Non-pigmented ciliary epithelial cell (primary cell): ENCODE measurements at places on chromosomes 6 and 20.

- DNase-seq = no peak
Measured at GRCh38 chr6:17280552-17281090, 540 bp upstream of the RBM24 start.

DNA sequence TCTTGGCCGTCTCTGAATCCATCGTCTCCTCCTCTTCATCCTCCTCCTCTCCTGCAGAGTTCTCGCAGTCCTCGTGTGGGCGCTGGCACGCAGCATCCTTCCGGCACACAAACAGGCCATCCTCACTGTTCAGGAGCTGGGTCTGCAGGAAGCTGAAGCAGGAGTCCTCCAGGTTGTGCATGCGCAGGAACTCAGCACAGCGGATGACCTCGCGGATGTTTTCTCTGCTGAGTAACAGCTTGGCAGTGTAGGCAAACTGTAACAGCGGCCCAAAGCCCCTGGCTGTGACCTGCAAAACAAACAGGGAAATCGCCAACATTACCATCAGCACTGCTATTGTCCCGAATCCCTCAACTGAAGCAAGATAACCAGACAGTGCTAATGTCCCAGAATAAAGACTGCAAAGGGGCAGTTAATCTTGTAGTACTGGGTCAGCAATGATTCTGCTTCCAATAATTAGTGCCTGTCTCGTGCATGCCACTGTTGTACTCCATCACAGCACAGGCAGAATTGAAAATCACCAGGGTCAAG, 57.4 kb downstream of the GJA10 start:
- peak; percentile 37 for DNase-seq

DNA sequence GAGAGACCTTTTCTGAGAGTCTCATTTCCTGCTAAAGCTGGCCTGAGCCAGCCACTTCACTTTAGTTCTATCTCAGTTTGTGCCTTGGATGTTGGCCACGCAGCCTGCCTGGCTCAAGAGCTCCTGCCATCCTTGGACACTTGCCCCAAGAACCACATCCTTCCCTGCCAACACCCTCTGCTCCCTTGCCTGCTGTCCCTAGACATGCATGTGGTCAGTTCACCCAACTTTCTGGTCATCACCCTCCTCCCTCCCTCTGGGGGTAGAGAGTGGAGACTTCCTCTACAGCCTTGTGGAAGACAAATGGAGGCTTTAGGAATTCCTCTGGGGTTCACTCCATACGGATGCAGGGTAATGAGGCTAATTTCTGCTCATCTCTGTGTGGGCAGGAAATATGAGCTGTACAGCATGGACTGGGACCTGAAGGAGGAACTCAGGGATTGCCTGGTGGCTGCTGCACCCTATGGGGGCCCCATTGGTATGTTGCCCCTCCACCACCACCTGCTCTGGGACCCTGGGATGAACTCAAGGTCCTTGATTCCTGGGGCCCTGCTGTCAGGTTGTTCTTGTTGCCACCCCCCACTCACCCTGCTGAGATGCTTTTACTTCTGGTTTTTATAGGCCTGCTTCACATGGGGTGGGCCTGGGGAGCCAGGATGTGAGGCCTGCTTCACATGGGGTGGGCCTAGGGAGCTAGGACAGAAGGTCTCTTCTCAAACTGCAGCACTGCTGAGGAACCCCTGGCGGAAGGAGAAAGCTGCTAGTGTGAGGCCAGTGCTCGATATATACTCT, 13.8 kb upstream of the PTPRA start:
- no peak for DNase-seq

DNA sequence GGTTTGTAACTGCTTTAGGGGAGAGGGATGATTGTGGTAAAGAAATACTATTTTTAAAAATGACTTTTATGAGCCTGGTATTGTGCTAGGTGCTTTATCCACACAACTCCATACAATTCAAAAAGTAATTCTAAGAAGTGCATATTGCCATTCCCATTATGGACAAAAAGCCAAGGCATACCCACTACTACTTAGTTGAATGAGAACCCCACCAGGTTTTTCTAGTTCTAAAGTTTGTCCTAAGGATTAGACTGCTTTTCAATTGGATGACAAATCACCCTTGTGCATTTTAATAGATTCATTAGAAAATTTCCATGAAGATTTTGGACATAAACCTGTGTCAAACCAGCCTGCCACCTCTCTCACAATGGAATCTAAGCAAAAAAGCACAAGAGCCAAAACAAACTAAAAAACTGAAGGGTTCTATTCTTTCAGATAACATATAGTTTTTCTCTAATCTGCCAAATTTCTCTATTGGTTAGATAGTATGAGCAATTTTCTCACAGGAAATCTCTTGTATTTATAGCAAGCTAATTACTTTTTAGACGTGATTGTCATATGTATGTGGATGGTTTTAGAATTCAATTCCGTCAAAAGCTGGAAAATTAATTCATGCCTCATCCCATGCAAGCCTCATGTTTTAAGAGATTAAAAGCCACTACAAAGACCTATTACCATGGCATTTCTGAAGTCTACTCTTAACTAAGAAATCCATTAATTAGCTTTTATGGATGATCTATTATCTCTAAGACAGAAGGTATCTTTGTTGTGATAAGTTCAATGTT, 325.5 kb downstream of the RNGTT start:
- DNase-seq = no peak

- DNase-seq = no peak
Measured at GRCh38 chr6:167350275-167350696, 25.4 kb downstream of the TTLL2 start.

DNA sequence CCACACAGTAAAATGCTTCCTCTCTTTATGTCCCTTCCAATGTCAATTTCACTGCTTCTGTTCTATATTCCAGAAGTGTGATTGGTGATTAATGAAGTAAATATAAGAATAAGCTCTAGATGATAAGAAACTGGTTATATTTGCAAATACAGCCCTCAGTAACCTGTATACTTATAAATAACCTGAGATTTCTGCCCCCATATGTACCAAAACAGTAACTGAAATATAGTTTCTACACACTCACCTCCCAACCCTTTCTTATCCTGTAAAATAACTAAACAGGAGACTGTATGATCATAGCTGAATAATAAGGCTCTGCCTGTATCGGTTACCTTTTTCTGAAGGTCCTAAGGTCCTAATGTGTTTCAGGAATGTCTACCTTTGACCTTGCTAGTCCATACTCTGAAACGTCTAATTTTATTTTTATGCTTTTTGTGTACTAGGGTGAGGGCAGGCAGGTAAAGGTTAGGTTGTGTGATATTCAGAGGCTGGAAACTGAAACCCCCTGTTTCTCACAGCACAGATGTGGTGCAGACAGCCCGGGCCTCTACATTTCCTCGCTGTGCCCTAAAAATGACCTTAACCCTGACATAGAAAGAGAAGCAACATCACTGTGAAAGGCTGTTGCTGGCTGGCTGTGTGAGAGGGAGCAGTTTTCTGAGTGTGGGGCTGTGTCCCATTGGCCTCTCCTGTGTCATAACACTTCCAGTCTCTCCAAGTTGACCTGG, 378.8 kb downstream of the CENPW start:
- DNase-seq = no peak

GRCh38 chr20:43016257-43016656, 173.4 kb downstream of the PTPRT start:
- DNase-seq = no peak

- no peak for DNase-seq
Measured at GRCh38 chr6:140845701-140846100, 1287.0 kb upstream of the GJE1 start.
